ENCODE measurements at places on chromosomes 4 and X. TPM values are rescaled to one million over a fixed set of nuclear protein-coding genes. Genes with fewer than 3 reads are reported as not detected.

DNA sequence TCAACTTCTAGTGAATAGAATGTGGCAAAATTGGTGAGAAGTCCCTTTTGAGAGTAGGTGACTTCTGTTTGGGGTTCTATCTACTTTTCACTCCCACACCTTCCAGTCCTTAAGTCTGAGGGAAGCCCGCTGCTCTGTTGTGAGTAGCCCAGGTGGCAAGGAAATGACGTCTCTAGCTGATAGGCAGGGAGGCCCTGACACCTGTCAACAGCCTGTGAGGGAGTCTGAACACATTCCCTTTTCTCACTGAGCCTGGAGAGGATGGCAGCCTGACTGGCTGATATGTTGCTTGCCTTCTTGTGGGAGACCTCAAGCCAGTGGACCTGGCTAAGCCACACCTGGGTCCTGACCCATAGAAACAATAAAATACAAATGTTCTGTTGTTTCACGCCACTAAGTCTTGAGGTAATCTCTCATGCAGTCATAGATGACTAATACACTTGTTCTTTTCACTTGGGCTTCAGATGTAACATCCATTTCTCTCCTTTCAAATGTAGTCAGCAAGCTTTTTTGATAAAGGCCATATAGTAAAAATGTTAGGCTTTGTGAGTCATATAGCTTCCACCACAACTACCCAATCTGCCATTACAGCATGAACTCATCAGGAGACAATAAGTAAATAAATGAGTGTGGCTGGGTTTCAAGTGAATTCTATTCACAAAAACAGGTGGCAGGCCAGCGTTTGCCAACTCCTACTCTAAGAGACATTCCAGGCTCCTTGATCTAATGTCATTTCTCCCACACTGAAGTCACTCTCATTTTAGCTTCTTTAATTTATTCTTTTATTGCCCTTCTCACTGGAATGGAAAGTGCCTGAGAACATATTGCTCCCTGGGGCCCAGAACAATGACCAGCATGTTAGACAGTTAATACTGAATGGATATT, 265.1 kb upstream of the MAD2L1 start:
- no peak overlapping the region for H3K4me3 ChIP-seq
- no peaks in the 10 kb centered on the region for H3K27me3 ChIP-seq
- no peak for DNase-seq
- peak overlapping the region; percentile 3 for H3K27ac ChIP-seq
- H3K4me1 ChIP-seq = peaks cover 19% of the 10 kb centered on the region
- no peaks in the 10 kb centered on the region for H3K36me3 ChIP-seq

GRCh38 chr4:104353481-104353880, 141.2 kb downstream of the CXXC4 start:
- no peak for DNase-seq
- H3K27me3 ChIP-seq = no peaks in the 10 kb centered on the region
- peaks cover 10% of the 10 kb centered on the region for H3K36me3 ChIP-seq
- H3K27ac ChIP-seq = no peak overlapping the region

- no peak for DNase-seq
- no peak overlapping the region for H3K27ac ChIP-seq
- no peaks in the 10 kb centered on the region for H3K36me3 ChIP-seq
- H3K4me1 ChIP-seq = no peaks in the 10 kb centered on the region
- no peaks in the 10 kb centered on the region for H3K27me3 ChIP-seq
Observed at GRCh38 chrX:42151808-42152207, 228.5 kb upstream of the CASK start.

- DNase-seq = no peak
- no peak overlapping the region for H3K27ac ChIP-seq
- no peaks in the 10 kb centered on the region for H3K36me3 ChIP-seq
- H3K27me3 ChIP-seq = peaks cover 19% of the 10 kb centered on the region
Observed at GRCh38 chr4:6230502-6230785, 30.1 kb upstream of the JAKMIP1 start.

DNA sequence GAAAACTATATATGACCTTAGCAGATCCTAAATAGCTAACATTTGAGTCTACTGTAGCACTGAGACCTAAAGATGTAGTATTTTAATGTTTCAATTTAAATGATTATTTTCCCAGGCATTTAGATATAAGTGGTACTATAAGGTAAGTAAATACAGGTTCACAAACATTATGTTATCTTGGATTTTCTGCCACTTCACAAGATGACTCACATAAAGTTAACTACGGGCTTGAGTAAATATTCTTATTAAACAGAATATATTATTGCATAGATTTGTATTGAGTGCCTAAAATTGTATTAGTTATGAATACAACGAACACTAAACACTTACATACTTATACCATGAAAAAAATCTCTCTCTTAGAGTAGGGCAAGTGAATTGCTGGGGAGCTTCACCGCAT, 34.2 kb upstream of the VCX3B start:
- no peak overlapping the region for H3K27ac ChIP-seq
- no peaks in the 10 kb centered on the region for H3K4me1 ChIP-seq
- no peak for DNase-seq
- no peak overlapping the region for H3K4me3 ChIP-seq

Gene SLC6A8
- total RNA-seq = 123 TPM
